Lung (tissue), 17 donors: ENCODE measurements at places on chromosomes 16 and 17. TPM values are rescaled to one million over a fixed set of nuclear protein-coding genes. Genes with fewer than 3 reads are reported as not detected.

DNA sequence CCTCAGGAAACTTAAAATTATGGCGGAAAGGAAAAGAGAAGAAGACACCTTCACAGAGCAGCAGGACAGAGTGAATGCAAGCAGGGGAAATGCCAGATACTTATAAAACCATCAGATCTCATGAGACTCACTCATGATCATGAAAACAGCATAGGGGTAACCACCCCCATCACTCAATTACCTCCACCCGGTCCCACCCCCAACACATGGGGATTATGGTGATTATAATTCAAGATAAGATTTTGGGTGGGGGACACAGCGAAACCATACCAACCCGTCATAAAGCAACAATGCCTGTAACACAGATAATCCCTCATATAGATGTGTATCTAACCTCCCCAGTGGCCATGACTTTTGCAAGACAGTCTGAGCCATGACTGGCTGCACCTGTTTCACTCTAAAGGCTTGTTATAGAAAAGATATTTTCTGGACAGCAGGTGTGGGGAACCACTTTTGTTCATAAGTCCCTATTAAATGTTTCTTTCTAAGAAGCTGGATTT lies 7.0 kb upstream of the GSDMA start:
- DNase-seq: no peak

DNA sequence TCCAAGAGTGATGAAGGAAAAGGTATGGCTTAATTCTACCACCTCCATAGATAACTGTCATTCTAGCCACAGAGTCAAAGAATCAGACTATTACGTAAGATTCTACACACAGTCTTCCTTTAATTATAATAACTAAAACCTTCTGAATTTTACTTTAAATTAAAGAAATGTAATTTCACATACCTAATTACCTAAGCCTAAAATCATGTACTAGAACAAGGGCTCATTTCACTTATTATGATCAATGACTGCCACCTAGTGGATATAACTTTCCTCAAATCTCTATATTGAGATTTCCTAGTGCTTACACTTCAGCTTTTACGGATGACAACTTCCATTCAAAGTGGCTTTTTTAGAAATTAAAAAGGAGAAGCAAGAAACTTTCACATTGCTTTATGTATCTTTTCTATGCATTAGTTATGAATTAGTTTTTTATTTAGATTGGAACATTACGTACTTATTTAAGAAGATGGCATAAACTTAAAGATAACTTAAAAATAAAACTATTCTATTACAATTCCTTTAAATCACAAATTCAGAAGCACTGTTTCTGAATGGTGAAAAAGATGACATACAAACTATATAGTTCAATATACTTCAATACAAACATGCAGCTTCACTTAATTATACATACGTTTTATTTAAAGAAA lies 18.2 kb upstream of the ABCA10 start:
- peak; percentile 73 for DNase-seq

NPW gene
- polyA plus RNA-seq: 0.12 TPM

NXN gene
- polyA plus RNA-seq: 17.6 TPM

GRCh38 chr16:17780181-17780580 lies 309.4 kb upstream of the XYLT1 start:
- DNase-seq: peak; percentile 22

- peak; percentile 31 for DNase-seq
Observed at GRCh38 chr16:57646388-57647039, 18.1 kb downstream of the ADGRG1 start.

GRCh38 chr17:33028061-33028460 lies 36.4 kb downstream of the SPACA3 start:
- no peak for DNase-seq

- DNase-seq: no peak
Observed at GRCh38 chr16:69381231-69381630, 4.6 kb downstream of the TERF2 start.

SRCIN1 gene
- polyA plus RNA-seq: 1.5 TPM

GRCh38 chr16:30010844-30011713 lies at the start of gene DOC2A:
Gene DOC2A (minus strand): TSS chr16:30011027. CDS start chr16:30010222, 805 bp downstream.
- no peak for DNase-seq

DNA sequence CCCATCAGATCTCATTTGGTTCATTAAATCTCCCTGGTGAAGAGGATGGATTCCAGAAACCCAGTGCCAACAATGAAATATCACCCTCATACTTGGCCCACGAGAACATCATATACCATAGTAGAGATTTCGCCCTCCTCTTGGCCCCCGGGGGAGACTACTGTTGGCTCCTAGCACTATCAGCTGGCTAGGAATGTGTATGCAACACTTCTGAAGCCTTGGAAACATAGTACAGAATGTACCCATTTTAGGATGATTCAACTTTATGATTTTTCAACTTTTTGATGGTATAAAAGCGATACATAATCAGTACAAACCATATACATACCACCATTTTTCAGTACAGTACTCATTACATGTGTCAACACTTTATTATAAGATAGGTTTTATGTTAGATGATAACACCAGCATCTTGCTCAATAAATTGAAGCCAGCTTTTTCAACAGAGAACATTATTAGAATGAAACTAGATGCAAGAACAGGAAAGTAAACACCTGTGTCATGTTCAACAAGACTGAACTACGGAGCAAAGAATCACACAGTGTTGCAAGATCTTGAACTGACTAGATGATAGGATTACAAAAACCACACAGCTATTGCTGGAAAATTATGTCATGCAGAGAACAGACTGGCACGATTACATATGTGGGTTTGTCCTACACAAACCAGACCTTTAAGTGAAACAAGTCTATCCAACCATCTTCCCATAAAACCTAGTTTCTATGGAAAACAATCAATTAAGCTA lies 17.2 kb downstream of the RSL1D1 start:
- DNase-seq: no peak

FMNL1 gene
- 29.5 TPM for polyA plus RNA-seq

GRCh38 chr16:13864689-13865088 lies 55.3 kb upstream of the ERCC4 start:
- DNase-seq: no peak

DNA sequence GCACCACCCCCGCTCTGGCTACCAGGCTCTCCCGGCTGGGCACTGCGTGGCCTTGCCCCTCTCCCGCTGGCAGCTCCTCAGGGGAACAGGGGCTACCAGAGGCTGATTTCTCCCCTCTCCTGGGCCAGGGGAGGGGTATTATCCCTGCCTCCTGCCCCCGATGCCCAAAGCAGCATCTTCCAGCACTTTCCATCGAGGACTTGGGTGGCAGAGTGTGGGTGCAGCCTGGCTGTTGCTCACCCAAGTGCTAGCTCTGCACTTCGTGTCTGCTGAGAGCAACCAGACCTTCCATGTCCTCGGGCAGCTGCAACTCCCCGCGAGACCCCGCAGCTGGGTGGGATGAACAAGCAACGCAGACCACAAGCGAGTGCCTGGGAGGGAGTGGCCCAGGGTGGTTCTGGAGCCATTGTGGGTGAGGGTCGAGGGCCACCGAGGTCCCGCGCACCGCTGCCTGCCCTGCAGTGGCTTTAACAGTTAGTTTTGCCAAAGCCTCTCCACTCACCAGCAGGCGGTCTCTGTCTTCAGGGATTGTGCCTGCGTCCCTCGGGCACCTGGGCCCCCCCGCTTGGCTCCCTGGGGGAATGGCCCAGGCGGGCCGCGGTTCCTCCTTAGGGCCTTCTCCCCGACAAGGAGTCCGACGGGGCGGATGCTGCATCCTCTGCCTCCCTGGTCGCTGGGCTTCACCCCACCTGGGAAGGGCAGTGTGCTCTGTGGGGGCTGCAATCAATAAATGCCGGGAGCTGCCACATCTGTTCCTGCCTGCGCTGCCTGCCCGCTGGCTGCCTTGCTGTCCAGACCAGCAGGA lies 8.4 kb downstream of the SLC25A10 start:
- no peak for DNase-seq

ZFHX3 gene
- 4.4 TPM for polyA plus RNA-seq

DNA sequence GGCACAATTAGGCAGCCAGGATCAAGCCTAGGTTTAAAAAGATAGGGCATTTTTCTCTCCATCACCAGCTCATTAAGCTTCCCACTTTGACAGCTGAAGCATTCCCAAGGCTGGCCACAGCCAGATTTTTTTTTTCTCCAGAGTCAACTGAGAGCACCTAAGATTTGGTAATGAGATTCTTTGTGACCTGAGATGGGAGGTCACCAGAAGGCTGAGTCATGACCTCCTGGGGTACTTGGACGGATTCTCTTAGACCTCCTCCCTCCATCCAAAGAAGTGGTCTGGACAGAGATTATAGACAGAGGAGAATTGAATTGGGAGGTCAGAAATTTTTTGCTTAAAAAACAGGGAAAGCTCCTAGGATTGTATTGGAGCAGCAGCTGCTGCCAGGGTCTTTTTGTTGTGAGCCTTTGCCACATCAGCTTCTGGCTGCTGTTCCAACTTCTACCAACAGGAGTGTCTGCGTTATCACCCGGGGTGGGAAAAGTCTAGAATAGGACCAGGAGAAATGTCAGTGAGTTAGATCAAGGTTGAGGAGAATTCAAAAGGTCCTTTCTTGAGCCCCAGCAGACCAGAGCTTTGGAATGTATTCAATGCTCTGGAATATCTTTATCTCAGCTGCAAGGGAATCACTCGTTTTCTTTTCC lies 221.2 kb upstream of the N4BP1 start:
- no peak for DNase-seq

DNA sequence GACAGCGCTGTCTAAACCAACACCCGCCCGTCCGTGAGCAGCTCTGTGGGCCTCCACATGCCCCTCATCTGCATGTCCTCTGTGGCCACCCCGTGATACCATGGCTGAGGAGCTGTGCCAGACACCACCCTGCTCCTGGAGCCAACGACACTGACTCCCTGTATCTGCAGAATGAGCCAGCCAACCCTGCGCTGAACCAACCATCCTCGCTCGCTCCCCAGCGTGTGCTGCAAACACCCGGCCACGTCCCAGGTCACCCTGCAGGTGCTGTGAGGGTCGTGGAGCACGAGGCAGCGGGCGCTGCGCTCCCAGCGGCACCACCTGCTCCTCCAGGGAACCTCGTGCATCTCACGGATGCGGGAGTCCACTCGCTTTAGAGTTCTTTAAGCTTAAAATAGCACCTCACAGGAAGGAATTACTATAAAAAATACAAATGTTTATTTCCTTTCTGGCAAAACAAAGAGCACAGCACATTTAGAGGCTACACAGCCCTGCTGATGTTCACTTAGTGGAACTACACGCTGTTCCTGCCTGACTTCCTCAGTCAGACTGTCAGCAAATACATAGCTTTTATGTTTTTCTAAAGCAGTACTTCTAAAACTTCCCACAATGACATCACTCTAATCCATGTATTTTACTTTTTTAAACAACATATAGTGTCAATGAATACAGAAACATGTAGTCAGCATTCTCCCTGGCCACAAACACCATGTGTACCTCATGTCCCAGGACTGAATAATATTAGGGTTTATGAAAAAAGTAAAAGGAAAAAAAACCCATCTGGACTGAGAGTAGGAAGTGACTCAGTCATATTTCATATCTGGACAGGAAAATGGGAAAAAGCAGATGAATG lies 43.5 kb downstream of the MAP1LC3B start:
- DNase-seq: peak; percentile 30

DNA sequence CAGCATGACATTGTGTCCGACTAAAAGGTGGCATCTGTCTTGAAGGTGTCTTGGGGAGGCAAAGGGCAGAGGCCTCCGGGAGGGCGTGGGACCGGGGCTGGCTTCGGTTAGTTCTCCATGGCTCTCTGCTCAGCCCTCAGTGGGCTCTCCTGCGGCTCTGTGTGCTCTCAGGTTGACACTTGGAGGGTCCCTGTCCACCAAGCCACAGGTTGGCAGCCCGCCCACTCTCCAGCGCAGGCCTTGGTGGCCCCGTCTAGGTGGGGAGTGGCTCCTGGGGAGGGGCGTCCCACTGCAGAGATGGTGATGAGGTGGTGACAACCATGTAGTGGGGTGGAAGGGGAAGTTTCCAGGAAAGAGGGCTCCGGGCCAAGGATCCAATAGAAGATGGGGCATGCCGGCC lies 31.6 kb downstream of the ADGRG5 start:
- DNase-seq: no peak

C16orf96 gene
- polyA plus RNA-seq: 0.03 TPM

MAF gene
- 7.0 TPM for polyA plus RNA-seq

- peak; percentile 65 for DNase-seq
Observed at GRCh38 chr17:69523244-69523861, 108.9 kb downstream of the MAP2K6 start.

DNA sequence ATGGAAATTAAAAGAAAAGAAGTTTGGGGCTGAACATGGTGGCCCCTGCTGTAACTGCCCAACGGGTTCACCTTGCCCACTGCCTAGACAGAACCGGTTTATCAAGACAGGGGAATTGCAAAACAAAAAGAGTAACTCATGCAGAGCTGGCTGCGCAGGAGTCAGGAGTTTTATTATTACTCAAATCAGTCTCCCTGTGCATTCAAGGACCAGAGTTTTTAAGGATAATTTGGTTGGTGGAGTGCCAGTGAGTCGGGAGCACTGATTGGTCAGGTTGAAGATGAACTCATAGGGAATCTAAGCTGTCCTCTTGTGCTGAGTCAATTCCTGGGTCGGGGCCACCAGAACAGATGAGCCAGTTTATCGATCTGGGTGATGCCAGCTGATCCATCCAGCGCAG lies 4.4 kb upstream of the SCPEP1 start:
- DNase-seq: peak; percentile 58

ARL16 gene
- 59.5 TPM for polyA plus RNA-seq

SDR42E2 gene
- polyA plus RNA-seq: 0.10 TPM

- DNase-seq: no peak
Observed at GRCh38 chr17:48515925-48516900, 14.6 kb downstream of the HOXB1 start.

DNA sequence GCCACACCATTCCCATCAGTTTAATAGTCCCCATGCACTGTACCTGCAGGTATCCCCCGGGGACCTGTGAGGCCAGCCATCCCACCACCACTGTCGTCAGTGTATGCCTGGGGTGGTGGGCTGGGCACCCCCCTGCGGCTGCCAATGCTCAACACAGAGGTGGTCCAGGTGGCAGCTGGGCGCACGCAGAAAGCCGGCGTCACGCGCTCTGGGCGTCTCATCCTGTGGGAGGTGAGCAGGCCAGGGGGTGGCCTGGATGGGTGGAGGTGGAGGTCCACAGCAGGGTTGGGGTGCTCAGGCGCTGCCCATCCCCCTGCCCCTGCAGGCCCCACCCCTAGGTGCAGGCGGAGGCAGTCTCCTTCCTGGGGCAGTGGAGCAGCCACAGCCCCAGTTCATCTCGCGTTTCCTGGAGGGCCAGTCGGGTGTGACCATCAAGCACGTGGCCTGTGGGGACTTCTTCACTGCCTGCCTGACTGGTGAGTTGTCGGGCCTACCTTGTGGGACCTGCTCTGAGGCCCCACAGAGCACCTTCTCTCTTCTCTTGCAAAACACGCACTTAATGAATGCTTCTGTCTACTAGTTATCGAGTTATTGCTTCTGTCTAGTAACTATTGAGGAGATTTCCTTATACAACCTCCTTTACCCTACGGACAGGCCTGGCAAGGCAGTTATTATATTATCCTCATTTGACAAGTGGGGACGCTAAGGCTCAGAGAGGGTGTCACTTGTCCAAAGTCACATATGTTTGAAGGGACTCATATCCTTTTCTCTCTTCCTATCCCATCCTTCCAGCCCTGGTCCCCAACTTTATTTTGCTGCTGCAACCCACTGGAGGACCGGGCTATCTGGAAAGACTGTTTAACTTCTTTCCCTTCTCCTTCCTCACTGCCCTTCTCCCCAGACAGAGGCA lies 5.8 kb upstream of the TRAF4 start:
- no peak for DNase-seq

- DNase-seq: no peak
Observed at GRCh38 chr16:23290189-23291062, 11.7 kb upstream of the SCNN1B start.

SLC22A31 gene
- polyA plus RNA-seq: 78.8 TPM

RAC3 gene
- polyA plus RNA-seq: 6.0 TPM

HS3ST6 gene
- 0.71 TPM for polyA plus RNA-seq
